ENCODE measurements at places on chromosomes 1 and 21.

DNA sequence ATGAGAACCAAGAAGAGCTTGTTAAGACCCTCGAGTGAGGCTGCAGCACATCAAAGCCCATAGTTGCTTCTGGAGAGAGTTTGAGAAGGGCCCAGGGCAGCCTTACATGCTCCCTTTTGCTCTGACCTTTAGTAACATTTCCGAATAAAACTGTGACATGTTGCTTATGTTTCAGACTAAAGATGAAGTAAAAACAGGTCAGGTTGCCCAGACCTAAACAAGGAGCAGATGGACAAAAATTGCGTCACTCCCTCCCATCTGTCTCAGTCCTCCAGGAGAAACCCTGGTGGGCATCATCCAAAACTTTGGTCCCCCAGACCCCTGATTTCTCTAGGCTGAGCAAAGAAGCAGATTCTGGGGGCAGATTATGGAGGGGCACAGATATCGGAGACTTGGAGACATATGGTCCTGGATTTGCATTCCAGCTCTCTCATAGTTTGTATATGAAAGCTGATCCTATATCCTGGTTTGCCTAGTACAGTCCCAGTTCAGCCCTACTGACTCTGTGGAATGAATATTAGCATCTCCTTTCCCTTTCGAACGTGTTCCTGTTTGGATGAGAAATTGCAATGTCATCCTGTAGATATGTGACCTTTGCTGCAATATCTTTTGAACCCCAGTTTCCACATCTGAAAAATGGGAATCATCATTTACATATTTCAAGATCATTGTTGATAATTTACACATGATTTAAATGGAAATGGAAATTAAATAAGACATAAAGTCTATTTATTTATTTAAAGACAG lies 304.9 kb upstream of the USP24 start:
- no peak for DNase-seq

DNA sequence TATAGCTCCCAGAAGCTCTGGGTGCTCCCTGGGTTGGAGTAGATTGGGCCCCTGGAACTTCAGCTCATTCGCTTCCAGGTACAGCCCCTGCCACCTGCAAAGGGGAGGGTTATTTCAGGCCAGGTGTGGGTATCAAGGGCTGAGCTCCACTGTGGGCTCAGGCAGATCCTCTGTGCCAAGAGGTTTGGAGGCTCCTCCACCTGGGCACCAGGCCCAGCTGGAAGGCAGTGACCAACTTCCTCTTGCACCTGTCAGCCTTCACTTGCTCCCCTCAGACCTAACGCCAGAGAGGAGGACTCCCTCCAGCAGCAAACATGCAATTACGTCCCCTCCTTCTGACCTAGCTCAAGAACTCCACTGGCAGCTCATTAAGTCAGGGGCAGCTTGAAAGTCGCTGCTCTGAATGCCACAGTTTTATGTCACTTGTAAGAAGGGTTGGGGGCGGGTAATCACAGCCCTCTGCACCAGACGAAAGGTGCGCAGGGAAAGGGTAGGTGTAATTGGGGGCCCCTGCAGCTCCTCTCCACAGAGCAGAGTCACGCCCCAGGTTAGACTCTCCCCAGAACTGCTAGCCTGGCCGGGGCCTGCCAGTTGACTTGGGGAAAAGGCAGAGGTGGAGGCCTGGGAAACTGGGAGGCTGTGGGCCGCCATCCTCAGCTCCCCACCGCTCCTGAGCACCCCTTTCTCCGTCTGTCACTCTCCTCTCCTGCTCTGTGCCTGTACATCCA lies 125.0 kb upstream of the TMPRSS2 start:
- DNase-seq: no peak

DNA sequence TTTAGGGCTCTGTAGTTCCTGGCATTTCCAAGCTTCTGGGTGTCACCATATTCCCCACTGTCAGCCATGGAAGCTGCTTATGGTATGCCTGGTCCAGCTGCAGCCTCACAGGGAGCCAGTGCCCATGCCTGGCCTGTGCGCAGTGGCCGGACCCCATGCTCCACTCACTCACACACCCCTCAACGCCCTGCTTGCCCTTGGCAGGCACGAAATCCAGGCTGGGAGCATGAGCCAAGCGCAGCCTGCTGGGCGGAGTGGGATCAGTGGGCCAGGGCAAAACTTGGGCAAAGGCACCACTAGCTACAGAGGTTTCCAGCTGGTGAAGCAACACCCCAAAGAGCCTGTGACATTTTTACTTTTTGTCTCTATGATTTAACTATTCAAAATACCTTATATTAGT lies 520.4 kb downstream of the RWDD3 start:
- no peak for DNase-seq

- DNase-seq: no peak
Measured at GRCh38 chr1:113677250-113678158, 81.8 kb downstream of the PHTF1 start.

Data from stimulated activated CD8-positive, alpha-beta memory T cell treated with anti-CD3 and anti-CD28 coated beads, Interleukin-7, amount 100 ng/mL, for 1 hour (primary cell).